CD4-positive, alpha-beta T cell treated with Interleukin-15 for 1 hour (primary cell): ENCODE measurements at places on chromosomes 1 and 21.

- DNase-seq = no peak
Measured at GRCh38 chr1:150383631-150384324, 19.8 kb downstream of the RPRD2 start.

GRCh38 chr1:207810173-207810572, 58.3 kb downstream of the CD46 start:
- DNase-seq = no peak

DNA sequence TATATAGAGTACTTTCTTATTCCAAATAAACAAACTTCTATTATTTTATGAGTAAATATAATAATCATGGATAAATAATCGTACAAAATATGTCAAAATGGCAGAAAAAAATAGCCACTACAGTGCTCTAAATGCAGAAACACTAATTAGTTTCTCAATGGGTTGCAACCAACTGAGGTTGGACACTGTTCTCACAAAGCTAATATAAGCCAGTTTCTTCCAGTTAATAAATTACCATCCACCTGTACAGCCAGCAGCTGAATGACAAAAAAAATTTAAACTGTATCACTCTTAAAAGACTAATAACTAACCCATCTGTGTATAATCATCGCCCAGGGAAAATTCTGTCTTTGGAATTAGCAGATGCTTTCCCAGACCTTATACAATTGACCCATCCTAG, 36.9 kb downstream of the GDAP2 start:
- DNase-seq = no peak

GRCh38 chr1:107935396-107936064, 29.4 kb downstream of the VAV3 start:
- DNase-seq = peak; percentile 49

- DNase-seq = no peak
Measured at GRCh38 chr1:156157966-156158365, 4.6 kb downstream of the SEMA4A start.

DNA sequence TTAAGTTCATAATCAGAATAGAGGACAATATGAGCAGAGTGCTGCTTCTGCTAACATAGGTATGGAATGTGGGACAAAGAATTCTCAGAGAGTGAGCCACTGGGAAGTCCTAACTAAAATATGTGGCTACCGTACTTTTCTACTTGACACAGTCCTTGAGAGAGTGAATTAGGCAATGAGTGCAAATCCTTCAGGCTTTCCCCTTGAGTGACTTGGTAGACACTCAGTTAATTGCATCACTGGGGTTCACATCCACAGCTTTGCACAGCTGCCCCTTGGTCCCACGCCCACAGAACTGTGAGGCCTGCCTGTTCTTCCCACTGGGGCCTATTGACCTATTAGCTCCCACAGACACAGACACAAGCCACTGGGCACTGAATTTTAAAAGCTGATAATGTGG, 40.5 kb upstream of the PAXBP1 start:
- DNase-seq = no peak

DNA sequence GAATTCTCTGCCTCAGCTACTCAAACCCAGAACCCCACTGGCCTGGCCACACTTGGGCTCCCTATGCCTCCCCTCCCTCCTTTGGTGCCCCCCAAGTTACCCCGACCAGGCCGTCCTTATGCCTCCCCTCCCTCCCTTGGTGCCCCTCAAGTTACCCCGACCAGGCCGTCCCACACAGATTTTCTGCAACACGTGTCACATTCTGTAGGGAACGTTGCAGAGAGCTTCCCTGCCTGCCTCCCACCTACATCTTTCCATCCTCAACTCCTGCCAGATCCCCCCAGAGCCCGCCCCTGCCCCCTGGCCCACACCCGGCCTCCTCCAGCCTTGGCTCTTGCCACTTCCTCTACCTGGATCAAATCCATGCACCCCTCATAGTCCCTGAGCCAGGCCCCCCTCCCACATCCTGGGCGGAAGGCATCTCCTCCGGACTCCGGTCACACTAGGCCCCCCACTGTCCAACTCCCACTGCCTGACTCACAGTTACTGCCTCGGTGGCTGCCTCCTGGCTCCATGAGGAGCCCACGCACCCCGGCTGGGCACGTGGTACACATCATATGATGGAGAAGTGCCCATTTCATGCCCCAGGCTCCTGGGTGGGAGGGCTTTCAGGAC, 41.2 kb downstream of the KCNAB2 start:
- no peak for DNase-seq

DNA sequence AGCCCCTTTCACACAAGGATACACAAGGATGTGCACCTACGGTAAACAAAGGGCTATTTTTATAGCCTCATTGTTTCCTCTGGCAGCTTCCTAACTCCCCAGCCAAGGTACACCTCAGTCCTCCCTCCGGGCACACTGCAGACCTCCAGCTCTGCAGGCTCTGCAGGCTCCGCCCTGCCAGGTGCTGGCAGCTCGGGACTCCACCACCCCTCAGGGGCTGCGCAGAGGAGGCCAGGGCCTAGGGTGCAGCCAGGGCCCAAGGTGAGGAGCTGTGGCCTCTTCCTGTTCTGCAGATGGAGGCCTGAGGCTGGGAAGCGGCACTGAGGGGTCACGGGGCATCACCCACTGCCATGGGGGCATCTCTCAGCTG, 19.8 kb upstream of the CLSTN1 start:
- DNase-seq = no peak

DNA sequence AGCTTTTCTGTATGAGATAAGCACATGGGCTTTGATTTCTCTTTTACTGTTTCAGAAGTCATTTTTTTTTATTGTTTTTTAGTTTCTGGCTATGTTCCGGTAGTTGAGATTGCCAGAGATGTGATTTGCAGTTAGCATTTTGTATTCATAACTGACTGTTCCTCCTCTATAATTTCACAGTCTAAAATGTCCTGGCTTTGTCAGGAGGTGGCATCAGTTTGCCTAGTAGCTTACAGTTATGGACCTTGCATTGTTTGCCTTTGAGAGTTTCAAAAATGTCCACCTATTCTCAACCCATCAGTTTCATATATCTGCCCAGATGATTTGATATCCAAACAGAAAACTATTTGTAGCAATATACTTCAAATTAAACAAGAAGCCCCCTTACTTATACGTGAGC, 39.5 kb upstream of the ST6GALNAC3 start:
- DNase-seq = no peak

- no peak for DNase-seq
Measured at GRCh38 chr1:9785406-9785805, 38.4 kb downstream of the CLSTN1 start.

- no peak for DNase-seq
Measured at GRCh38 chr1:57916041-57916440, 492.2 kb upstream of the DAB1 start.

DNA sequence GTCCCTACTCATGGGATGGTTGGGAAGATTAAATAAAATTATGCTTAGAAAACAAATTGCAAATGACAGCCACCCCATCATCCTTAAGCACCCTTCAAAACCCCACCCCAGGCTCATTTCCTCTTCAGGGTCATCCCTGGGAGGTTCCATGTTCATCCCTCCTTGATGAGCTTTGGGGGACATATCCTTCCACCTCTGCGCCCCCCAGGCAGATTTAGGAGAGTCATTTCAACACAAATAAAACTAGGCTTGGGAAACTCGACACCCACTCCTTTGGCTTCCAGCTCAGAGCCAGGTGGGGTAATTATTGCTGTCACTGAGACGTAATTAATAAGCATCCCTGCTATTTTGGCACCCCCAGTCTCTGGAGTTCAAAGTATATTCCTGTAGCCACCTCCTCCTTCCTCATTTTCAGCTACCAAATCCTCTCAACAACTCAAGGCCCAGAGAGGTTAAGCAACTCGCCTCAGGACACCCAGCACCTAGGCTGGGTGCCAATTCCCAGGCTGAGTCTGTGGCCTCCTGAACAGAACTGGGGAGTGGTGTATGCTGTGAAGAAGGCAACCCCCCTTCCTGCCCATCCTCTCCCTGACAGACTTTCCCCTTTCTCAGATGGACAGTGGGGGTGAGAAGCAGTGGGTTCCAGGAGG, 595 bp downstream of the CRYBG2 start:
- no peak for DNase-seq

DNA sequence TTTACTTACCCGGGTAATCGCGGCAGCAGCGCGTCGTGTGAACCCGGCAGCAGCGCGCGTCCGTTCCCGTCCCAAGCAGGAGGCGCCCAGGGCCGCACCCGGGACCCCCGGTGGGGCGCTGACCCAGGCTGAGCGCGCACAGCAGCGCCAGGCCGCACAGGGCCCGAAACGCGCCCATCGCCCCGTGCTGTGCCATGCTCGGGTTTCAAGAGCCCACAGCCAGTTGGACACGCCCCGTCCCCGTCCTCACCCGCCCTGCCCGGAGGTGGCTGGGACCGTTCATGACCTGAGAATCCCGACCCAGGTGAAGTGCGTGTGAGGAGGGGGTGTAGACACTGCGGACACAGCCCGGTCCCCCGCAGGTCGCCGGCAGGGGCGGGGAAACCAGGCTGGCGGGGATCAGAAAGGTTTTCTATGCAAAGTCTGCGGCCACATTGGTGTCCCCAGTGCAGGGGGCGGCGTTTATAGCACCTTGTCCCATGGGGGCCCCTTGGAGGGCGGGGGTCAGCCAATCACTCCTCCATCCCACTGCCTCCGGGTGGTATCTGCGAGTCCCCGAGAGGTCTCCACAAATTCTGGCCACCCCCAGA, at the start of gene TNFRSF18:
Gene TNFRSF18, minus strand, starts transcription at position 217 of the 590 bp plus-strand sequence. Its CDS starts 21 bp downstream, at position 196.
- peak; percentile 43 for DNase-seq

DNA sequence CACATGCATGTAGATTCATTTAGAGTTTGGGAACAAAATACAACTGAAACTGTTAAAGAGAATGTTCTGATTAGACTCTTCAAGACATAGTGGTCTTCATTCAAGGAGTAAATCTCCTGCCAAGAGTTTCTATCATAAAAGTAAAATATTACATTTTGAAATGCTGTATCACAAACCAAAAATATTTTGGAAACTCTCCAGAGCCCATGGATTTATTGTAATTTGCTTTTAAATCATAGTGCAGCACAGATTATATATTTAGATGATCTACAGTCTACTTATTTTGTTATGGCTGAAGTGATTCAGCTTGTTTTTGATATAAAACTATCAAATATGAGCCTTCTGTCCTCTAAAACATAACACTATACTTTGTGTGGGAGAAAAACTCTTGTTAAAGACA, 105.3 kb downstream of the DISP1 start:
- no peak for DNase-seq

DNA sequence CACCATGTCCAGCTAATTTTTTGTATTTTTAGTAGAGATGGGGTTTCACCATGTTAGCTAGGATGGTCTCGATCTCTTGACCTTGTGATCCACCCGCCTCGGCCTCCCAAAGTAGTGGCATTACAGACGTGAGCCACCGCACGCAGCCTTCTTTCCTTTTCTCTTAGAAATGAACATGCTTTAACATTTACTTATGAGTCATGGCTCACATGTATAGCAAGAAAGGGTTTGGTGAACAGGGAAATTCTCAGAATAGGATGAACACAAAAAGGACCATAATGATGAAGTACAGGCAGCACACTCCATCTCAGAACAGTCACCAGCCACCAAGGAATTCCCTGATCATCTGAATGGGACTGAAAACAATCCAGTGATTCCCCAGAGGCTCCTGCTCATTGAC, 9.4 kb upstream of the VAMP4 start:
- no peak for DNase-seq

DNA sequence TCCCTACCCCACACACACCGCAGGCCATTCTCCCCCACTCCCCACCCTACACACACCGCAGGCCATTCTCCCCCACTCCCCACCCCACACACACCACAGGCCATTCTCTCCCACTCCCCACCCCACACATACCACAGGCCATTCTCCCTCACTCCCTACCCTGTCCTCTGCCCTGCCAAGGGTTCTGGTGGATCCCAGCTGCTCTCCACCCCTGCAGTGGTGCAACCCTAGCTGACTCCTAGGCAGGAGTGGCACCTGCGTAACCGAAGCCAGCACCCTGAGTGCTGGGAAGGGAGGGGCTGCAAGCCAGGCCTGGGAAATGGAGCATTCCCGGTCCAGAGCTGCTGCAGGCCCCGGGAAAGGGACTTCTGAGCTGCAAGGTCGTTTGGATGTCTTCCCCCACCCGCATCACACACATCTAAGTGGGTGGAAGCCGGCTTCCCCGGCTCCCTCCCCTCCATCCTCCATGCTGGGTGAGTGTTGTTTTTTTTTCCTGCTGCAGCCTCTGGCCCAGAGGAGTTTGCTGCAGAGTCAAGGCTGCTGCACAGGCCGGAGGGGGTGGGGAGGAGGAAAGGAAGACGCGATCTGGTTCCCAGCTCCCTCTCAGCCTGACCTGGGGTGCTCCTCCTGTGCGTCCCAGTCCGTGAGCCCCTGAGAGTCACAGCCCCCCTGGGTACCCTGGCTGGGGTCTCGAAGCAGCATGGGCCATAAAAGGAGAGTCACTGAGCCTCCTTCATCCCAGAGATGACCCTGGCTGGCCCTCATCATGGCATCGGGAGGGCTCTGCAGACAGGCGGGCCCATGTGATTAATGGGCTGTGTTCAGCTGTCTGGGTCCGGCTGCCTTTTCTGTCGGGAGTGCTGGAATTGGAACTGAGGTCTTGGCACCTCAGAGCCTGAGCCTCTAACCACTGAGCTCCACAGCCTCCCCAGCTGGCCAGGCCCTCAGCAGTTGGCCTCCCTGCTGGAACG, 16.1 kb downstream of the H6PD start:
- no peak for DNase-seq

GRCh38 chr1:15020943-15021745, 132.4 kb upstream of the TMEM51 start:
- DNase-seq = no peak

DNA sequence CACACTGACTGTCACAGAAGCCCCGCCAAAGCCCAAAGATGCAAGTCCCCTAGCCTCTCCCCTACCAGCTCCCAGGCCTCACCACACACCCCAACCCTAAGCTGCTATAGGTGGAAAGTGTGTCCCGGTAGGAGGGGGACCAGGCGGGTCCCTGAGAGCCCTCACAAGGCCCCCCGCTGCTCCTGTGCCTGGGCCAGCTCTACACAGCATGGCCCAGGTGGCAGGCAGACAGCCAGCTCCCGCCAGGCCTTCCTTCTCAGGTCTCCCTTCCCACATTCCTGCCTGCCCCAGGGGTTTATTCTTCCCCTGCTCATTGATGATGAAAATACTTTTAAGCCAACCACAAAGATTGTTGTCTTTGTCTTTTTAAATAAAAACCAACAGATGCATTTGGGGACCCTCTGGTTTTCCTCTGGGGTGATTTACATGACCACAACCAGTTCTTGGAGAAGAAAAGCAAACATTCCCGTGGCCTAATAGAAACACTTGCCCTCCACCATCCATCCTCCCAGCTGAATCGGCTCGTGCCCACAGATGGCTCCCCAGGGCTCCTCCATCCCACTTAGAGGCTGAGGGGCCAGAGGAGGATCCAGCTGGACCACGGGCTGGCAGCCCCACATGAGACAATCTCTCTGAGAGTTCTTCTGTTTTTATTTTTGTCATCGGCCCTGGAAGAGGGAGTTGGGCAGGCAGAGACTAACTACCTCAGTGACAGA, 93.1 kb downstream of the DMRTB1 start:
- DNase-seq = peak; percentile 6

DNA sequence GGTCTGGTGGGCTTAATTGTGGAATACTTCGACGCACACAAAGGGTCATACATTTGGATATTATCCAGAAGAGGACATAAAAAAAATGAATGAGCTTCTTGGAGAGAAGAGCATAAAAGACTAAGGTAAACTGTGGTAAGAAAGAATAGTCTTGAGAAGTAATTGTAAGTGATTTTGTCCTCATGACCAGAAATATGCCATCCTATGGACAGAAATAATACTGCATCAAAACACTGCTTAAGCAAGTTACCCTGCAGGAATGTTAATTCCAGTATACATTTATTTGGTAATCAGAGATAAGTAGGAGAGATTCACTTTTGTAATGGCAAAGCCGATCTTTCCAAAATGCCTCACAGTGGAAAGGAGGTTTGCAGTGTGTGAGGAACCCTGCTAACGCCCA, 111.9 kb downstream of the NRIP1 start:
- no peak for DNase-seq
